ENCODE measurements at places on chromosomes 6 and 20. TPM values are rescaled to one million over a fixed set of nuclear protein-coding genes. Genes with fewer than 3 reads are reported as not detected.

LINC00237 gene
- not detected for total RNA-seq

SYCP2 gene
- total RNA-seq = 0.50 TPM

RPL10A gene
- 2,774 TPM for total RNA-seq

MAPK13 gene
- total RNA-seq = 11.3 TPM

EPPIN gene
- total RNA-seq = not detected

SNPH gene
- total RNA-seq = 12.8 TPM

HSPA12B gene
- 5.1 TPM for total RNA-seq

PIGU gene
- total RNA-seq = 6.6 TPM

SSTR4 gene
- total RNA-seq = not detected

WFDC5 gene
- total RNA-seq = not detected

NKX2-2 gene
- total RNA-seq = not detected

HUS1B gene
- 0.99 TPM for total RNA-seq

ABHD16B gene
- total RNA-seq = not detected

SLC4A11 gene
- total RNA-seq = 0.44 TPM

MYCT1 gene
- 0.44 TPM for total RNA-seq

HIVEP2 gene
- 13.1 TPM for total RNA-seq
